ENCODE measurements at places on chromosomes 1 and 21. TPM values are rescaled to one million over a fixed set of nuclear protein-coding genes. Genes with fewer than 3 reads are reported as not detected.

Gene SH2D1B
- total RNA-seq: not detected

Gene RNASEL
- total RNA-seq: 4.2 TPM

Gene FRRS1
- total RNA-seq: 7.4 TPM

Gene CHIA
- not detected for total RNA-seq

Gene CCSAP
- total RNA-seq: 11.3 TPM

Gene SPRR3
- total RNA-seq: not detected

Gene MAP7D1
- 170 TPM for total RNA-seq

Gene ST7L
- 29.1 TPM for total RNA-seq

Gene DIP2A
- total RNA-seq: 39.6 TPM

DNA sequence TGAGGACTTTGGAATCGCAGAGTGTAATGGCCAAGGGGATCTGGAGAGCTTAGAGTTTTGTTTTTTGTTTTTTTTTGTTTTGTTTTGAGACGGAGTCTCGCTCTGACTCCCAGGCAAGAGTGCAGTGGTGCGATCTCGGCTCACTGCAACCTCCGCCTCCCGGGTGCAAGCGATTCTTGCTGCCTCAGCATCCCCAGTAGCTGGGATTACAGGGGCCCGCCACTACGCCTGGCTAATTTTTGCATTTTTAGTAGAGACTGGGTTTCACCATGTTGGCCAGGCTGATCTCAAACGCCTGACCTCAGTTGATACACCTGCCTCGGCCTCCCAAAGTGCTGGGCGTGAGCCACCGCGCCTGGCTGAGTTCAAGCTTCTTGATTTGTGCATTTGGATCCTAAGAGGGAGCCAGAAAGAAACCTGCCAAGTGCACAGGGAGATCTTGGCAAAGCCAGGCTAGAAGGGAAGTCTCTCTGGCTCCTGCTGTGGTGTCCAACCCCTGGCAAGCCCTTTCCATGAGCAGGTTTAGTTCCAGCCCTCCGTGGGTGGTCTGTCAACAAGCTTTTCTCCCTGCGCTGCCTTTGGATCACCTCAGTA lies 852 bp downstream of the FAAH start:
- no peaks in the 10 kb centered on the region for H3K36me3 ChIP-seq
- no peak for DNase-seq
- no peaks in the 10 kb centered on the region for H3K27me3 ChIP-seq
- peaks cover 14% of the 10 kb centered on the region for H3K4me1 ChIP-seq
- H3K4me3 ChIP-seq: peak overlapping the region; percentile 88

DNA sequence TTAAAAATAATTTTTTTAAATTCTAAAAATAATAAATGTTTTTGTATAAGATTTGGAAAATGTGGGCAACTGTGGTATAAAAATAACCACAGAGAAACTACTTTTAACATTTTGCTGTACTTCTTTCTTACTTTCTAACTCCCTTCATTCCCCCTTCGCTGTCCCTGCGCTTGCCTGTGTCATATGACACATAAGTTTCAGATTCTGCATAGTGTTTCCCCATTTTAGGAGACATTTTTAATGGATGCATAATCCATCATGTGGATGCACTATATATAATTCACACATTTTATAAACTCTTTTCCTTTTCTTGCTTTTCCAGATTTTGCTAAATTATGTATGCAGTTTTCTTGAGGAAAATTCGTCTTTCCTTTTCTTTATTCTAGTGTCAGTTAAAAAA lies 16.3 kb downstream of the ATG4C start:
- H3K4me3 ChIP-seq: no peak overlapping the region
- H3K27me3 ChIP-seq: no peaks in the 10 kb centered on the region
- H3K4me1 ChIP-seq: no peaks in the 10 kb centered on the region
- DNase-seq: no peak

DNA sequence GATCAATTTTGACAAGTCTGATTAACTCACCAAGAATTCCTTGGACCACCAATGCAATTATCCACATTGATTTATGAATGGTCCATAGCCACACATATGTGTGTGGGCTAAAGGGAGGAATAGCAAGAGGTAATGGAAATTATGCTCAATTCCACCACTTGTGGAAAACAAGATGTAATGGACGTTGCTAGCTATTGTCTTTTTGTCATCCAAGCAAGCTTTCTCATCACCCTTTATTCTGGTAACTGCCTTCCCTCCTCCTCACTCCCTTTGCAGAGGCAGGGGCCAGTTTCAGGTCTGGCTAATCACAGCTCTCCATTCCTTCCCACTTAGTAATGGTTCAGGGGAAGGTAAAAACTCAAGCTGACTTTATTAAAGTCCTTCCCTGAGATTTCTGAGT lies 24.7 kb upstream of the RAB3GAP2 start:
- no peak for DNase-seq
- no peaks in the 10 kb centered on the region for H3K36me3 ChIP-seq
- no peak overlapping the region for H3K27ac ChIP-seq
- no peaks in the 10 kb centered on the region for H3K27me3 ChIP-seq

DNA sequence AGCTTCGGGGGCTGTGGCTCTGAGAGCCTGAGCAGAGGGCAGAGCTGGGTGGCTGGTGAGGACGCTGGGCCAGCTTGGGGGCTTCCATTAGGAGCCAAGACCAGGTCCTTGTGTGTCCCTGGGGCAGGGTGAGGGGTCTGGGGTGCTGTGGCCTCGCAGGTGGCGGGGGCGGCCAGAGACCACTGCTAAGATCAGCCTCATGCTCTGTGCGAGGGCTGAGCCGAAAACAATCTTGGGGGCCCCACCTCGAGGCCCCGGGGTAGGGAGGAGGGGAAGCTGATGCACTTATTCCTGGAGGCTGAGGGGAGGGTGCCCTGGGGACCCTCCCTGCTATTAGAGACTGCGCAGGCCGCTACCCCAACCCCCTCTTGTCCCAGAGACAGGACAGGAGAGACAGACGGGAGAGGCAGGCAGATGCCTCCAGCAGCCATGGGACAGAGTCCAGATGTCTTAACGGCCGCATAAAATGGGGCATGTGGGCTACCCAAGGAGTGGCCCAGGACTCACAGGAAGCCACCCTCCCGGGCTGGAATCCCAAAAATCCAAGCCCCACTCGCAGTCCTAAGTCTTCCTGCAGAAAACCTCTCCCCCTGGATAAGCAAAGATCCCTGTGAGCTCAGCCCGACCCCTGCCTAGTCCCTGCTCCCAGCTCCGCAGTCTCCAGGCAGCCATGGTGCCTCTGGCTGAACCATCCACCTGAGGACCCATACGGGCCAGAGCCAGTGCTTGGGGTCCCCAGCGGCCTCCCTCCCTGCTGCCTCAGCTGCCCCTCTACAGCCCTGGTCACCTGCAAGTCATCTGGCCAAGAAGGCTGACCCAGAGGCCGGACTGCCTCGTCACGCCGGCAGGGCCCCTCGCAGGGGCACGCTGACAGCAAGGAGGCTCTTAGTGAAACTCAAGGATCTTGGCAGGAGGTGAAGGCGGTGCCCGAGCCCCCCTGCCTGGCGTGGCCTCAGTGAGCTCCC lies 43.6 kb upstream of the COL18A1 start:
- peaks cover 15% of the 10 kb centered on the region for H3K4me1 ChIP-seq
- no peak overlapping the region for H3K27ac ChIP-seq
- H3K36me3 ChIP-seq: no peaks in the 10 kb centered on the region
- no peaks in the 10 kb centered on the region for H3K27me3 ChIP-seq
- DNase-seq: no peak
- no peak overlapping the region for H3K4me3 ChIP-seq

- no peak overlapping the region for H3K27ac ChIP-seq
- H3K4me3 ChIP-seq: no peak overlapping the region
- peaks cover 51% of the 10 kb centered on the region for H3K27me3 ChIP-seq
- peak; percentile 58 for DNase-seq
- no peaks in the 10 kb centered on the region for H3K36me3 ChIP-seq
- peaks cover 7% of the 10 kb centered on the region for H3K4me1 ChIP-seq
These were observed 5.2 kb downstream of the SUSD4 start for GRCh38 chr1:223358826-223359225.

- H3K4me1 ChIP-seq: peaks cover 74% of the 10 kb centered on the region
- H3K36me3 ChIP-seq: no peaks in the 10 kb centered on the region
- no peaks in the 10 kb centered on the region for H3K27me3 ChIP-seq
- no peak for DNase-seq
- H3K4me3 ChIP-seq: no peak overlapping the region
- H3K27ac ChIP-seq: peak overlapping the region; percentile 98
These were observed 43.7 kb downstream of the UTP25 start for GRCh38 chr1:209871430-209871829.

GRCh38 chr1:221829327-221830015 lies 87.6 kb upstream of the DUSP10 start:
- peak overlapping the region; percentile 79 for H3K27ac ChIP-seq
- no peaks in the 10 kb centered on the region for H3K36me3 ChIP-seq
- no peaks in the 10 kb centered on the region for H3K27me3 ChIP-seq
- peaks cover 69% of the 10 kb centered on the region for H3K4me1 ChIP-seq
- peak overlapping the region; percentile 5 for H3K4me3 ChIP-seq

GRCh38 chr1:233010146-233010545 lies 59.7 kb downstream of the NTPCR start:
- no peak overlapping the region for H3K4me3 ChIP-seq
- H3K36me3 ChIP-seq: peaks cover 37% of the 10 kb centered on the region
- H3K27ac ChIP-seq: no peak overlapping the region
- H3K27me3 ChIP-seq: no peaks in the 10 kb centered on the region
- DNase-seq: no peak

DNA sequence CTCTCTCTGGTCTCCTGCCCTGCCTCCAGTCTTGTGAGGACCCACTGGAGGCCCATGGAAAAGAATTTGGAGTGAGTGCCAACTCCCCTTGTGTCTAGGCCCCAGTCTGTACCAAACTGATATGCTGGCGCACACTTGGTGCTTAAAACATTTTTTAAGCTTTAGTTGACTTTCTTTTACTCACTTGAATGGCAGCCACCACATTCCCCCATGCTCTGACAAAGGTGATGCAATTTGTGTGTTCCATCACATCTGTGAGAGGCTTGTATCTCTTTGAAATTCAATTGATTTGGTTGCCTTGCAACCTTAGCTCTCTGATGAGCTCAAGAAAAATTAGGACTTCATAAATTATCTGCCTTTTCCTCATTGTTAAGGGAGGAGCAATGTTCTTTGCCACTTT lies 30.5 kb upstream of the WDTC1 start:
- DNase-seq: no peak
- H3K36me3 ChIP-seq: no peaks in the 10 kb centered on the region
- no peak overlapping the region for H3K4me3 ChIP-seq
- no peak overlapping the region for H3K27ac ChIP-seq
- H3K4me1 ChIP-seq: no peaks in the 10 kb centered on the region

DNA sequence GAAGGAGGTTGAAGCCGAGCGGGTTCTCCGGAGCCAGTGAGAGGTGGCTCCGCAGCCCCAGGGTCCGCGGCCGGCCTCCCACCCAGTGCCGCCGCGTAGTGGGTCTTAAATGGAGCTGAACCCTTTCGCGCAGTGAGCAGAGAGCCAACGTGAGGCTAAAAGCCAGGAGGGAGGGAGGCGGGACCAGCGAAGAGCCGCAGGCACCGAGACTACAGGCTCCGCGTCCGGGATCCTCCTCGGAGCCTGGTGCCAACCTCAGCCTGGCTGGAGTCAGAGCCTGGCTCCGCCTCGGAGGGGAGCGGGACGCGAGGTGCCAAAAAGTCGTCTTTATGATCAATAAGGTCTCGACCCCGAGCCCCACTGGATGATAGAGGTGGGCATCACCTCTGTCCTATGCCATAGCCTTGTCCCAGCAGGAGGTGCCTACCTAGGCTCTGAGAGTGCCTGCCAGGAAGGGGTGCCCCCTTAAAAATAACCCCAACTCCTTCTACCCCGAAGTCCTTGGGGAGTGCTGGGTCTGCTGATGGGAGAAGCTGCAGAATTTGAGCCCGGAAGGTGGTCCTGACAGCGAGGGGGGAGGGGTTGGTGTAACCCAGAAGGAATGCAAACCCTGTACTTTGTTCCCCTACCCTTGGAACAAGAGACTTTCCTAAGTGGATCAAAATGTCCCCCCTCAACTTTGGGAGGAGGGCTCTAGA lies 1.6 kb downstream of the IGSF21 start:
- no peak overlapping the region for H3K4me3 ChIP-seq
- peaks cover 74% of the 10 kb centered on the region for H3K27me3 ChIP-seq
- peaks cover 7% of the 10 kb centered on the region for H3K4me1 ChIP-seq
- H3K36me3 ChIP-seq: no peaks in the 10 kb centered on the region
- no peak for DNase-seq
- no peak overlapping the region for H3K27ac ChIP-seq

DNA sequence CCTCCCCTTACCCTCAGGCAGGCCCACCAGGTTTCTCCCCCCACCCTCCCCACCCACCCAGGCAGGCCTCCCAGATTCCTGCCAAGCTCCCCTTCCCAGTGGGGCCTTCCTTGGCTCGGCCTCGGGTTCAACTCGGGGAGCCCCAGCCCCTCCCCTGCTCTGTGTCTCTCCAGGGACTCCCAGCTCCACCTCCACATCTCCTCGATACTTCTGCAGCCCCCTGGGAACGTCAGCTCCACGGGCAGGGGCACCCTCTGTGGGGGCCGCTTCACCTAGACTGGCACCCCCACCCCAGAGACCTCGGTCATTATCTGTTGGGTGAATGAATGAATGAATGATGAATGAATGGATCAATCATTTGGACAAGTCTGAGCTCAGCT lies 775 bp downstream of the MMEL1 start:
- peaks cover 5% of the 10 kb centered on the region for H3K4me1 ChIP-seq
- DNase-seq: no peak
- H3K36me3 ChIP-seq: peaks cover 4% of the 10 kb centered on the region
- H3K27ac ChIP-seq: no peak overlapping the region
- H3K27me3 ChIP-seq: no peaks in the 10 kb centered on the region
- H3K4me3 ChIP-seq: no peak overlapping the region

DNA sequence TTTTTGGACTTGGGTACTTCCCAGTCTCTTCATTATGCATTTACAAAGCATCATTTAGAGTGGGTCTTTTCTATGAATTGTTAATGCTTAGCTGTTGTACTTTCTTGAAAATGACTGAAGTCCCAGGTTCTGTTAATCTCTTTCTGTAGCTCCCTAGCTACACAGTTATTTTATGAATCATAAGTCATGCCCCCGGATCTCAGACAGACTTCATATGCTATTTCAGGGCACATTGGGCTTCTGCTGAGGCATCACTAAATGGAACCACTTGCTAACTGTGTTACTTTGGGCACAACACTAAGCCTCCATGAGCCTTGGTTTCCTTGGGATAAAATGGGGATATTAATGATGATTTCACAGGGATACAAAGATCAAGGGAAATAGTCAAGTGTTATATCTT lies 55.5 kb upstream of the RBM15 start:
- no peaks in the 10 kb centered on the region for H3K4me1 ChIP-seq
- no peak overlapping the region for H3K4me3 ChIP-seq
- DNase-seq: no peak
- no peaks in the 10 kb centered on the region for H3K36me3 ChIP-seq
- no peak overlapping the region for H3K27ac ChIP-seq
- no peaks in the 10 kb centered on the region for H3K27me3 ChIP-seq

DNA sequence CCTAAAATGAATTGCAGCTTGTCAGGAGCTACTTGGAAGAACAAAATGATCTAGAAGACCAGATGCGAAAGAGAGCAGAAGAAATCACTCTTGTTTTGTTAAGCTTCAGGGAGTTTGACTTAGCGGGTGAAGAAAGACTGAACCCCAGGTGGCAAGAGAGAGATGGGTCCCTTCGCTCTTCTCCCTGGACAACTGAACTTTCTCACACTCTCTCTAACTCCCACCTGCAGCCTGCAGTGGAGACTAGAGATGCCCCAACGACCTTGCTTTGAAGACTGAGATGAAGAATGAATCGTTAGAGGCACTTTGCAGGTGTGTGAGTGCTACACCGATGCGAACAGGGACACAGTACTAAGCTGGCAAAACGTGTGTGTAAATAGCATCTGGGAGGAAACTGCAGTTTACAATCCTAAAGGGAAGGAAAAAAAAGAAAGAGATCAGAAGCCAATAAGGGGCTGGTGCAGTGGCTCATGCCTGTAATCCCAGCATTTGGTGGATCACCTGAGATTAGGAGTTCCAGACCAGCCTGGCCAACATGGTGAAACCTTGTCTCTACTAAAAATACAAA lies 64.5 kb upstream of the LYST start:
- no peaks in the 10 kb centered on the region for H3K36me3 ChIP-seq
- no peaks in the 10 kb centered on the region for H3K27me3 ChIP-seq
